CD4-positive, alpha-beta memory T cell (primary cell): ENCODE measurements at places on chromosomes 5 and 9.

DNA sequence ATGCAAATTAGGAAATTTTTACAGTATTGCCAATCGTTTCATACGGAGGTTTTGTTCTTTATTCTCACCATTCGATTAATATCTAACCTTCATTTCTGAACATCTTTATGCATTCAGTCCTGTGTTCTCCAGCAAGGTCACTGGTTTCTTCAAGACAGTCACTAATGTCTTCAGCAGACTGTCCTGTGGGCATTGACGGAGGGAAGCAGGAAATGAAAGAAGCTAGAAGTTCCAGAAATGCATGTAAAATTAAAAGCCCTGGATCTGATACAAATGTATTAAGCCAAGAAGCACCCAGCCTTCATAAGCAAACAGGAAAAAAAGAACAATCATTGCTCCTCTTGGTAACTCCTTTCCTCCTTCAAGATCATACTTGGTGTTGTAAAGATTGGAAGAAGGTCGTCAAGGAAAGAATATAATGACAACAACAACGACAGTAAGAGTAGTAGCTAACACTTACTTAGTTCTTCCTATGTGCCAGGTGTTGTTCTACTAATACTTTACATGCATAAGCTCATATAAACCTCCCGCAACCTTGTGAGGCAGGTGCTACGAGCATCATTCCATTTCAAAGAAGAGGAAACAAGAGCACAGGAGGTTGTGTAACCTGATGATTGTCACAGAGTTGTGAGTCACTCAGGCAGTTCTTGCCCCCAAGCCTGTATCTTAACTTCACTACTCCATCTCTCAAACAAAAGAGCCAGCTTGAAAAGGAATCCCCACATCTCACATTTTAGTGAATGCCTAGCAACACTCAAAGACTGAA, 59.9 kb upstream of the CER1 start:
- DNase-seq, result no peak

- no peak for DNase-seq
These were observed 286.5 kb downstream of the EFNA5 start for GRCh38 chr5:107384256-107384655.

DNA sequence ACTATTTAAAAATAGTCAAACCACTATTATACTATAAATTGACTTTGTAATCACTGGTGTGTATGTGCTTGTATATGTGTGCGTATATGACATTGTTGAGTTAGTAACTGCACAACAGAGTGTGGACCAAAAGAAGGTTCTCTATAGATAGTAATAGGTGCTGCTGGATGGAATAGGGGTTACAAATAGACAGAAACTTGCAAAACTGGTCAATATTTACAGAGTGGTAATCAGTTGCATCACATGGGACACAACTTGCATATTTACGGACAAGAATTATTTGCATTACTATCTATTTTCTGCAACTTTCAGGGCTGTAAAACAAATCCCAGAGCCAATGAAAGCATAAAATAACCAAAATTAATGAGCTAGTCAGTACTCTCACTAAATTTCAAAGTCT, 42.4 kb downstream of the TNFSF8 start:
- DNase-seq, result no peak

GRCh38 chr9:95505717-95506427, 10.9 kb downstream of the PTCH1 start:
- DNase-seq, result peak; percentile 51

DNA sequence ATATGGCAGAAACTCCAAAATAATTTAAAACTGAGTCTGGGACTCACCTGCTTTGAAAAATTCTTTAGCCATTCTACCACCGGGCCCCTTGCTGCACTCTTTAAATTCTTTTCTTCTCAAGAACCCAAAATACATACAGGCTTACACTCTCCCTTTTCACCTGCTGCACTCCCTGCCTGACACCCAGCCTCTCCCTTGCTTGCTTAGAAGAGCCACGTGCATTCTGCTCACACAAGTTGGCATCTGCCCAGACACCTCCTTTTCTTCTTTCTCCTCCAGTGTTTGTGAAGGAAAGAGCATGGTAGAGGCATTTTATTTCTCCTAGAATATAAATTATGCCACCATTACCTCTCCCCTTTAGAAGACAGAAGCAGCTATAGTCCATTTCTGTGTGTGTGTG, 39.0 kb upstream of the AOPEP start:
- DNase-seq, result no peak
